ENCODE measurements at places on chromosomes 7 and 10. TPM values are rescaled to one million over a fixed set of nuclear protein-coding genes. Genes with fewer than 3 reads are reported as not detected.

DNA sequence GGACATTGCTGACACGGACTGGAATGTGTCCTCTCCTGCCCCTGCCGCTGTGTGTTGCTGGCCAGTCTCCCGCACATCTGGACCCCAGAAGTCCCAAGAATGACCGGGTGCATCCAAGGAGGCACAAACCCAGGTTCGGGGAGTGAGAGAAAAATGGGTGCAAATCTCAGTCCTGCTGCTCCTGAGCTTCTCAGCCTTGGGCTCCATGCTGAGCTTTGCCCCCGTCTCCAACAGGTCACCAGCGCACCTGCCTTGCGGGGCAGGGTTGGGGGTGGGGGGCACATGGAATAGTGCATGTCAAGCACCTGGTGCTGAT lies 6.0 kb upstream of the NANOS1 start:
- H3K27ac ChIP-seq: no peak overlapping the region
- H3K36me3 ChIP-seq: no peaks in the 10 kb centered on the region
- H3K4me3 ChIP-seq: no peak overlapping the region
- H3K27me3 ChIP-seq: peaks cover 5% of the 10 kb centered on the region
- no peaks in the 10 kb centered on the region for H3K4me1 ChIP-seq

- no peak overlapping the region for H3K27ac ChIP-seq
- H3K27me3 ChIP-seq: no peaks in the 10 kb centered on the region
- H3K4me1 ChIP-seq: peaks cover 25% of the 10 kb centered on the region
Observed at GRCh38 chr10:96276831-96277230, 5.5 kb upstream of the BLNK start.

SAP25 gene
- 7.9 TPM for polyA plus RNA-seq

ASAH2 gene
- 64.5 TPM for polyA plus RNA-seq

DNA sequence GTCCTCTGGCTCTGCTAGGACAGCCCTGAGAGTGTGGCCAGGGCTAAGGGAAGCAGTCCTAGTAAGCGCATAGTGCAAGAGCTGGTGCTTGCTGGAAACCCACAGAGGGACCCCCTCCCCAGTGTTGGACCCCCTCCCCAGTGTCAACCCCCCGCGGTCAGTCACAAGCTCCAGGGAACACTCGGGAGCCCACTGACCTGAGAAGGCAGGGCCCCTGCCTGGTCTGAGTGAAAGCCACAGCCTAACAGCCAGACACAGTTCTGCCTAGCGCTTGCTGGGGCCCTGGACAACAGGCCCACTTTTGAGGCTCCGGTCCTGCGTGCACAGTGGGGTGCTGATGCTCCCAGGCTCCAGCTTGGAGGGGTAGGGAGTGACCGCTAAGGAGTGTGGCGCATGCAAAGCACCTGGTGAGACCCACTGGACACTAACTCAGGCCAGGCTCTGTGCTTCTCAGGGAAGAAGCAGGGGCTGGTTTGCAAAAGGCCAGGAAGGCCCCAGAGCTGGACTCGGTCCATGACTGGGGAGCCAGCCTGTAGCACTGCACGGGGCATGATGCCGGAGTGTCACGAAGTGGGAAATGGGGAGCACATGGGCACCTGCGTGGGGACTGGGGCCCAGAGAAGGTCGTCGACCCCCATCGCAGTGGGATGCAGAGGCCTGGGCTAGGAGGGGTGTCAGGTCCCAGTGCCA lies 175.8 kb upstream of the PPP2R2D start:
- no peak overlapping the region for H3K4me3 ChIP-seq
- H3K27ac ChIP-seq: no peak overlapping the region
- DNase-seq: no peak
- H3K36me3 ChIP-seq: no peaks in the 10 kb centered on the region
- H3K27me3 ChIP-seq: no peaks in the 10 kb centered on the region
- peaks cover 2% of the 10 kb centered on the region for H3K4me1 ChIP-seq

NODAL gene
- 0.33 TPM for polyA plus RNA-seq

DNA sequence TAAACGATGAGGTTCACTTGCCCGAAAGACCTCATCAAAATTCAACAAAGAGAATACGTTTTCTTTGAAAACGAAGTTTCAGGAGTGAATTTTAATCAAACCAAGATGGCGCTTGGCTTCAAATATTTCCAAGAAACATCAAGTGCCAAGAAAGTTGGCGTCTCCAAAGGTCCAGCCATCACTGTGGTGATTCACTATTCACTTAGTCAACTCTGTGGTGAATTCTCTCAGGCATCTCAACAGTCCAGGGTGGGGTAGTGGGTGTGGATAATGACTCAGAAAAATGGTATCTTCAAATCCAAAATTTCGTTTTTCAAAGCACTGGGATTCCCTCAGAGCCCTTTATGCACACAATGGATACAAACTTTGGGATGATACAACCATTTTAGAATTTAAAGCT lies 133.1 kb downstream of the SVIL start:
- no peaks in the 10 kb centered on the region for H3K27me3 ChIP-seq
- DNase-seq: no peak
- H3K4me3 ChIP-seq: no peak overlapping the region
- H3K36me3 ChIP-seq: peaks cover 7% of the 10 kb centered on the region
- no peaks in the 10 kb centered on the region for H3K4me1 ChIP-seq

- H3K27ac ChIP-seq: no peak overlapping the region
- no peak overlapping the region for H3K4me3 ChIP-seq
- H3K36me3 ChIP-seq: no peaks in the 10 kb centered on the region
Observed at GRCh38 chr10:131089150-131089549, 222.4 kb downstream of the TCERG1L start.

All from large intestine (tissue), 12 donors.